Cortex of kidney (tissue), 1 donor: ENCODE measurements at places on chromosomes 11 and 22.

GRCh38 chr22:41263704-41264103 lies 22.3 kb downstream of the RANGAP1 start:
- no peak for DNase-seq

DNA sequence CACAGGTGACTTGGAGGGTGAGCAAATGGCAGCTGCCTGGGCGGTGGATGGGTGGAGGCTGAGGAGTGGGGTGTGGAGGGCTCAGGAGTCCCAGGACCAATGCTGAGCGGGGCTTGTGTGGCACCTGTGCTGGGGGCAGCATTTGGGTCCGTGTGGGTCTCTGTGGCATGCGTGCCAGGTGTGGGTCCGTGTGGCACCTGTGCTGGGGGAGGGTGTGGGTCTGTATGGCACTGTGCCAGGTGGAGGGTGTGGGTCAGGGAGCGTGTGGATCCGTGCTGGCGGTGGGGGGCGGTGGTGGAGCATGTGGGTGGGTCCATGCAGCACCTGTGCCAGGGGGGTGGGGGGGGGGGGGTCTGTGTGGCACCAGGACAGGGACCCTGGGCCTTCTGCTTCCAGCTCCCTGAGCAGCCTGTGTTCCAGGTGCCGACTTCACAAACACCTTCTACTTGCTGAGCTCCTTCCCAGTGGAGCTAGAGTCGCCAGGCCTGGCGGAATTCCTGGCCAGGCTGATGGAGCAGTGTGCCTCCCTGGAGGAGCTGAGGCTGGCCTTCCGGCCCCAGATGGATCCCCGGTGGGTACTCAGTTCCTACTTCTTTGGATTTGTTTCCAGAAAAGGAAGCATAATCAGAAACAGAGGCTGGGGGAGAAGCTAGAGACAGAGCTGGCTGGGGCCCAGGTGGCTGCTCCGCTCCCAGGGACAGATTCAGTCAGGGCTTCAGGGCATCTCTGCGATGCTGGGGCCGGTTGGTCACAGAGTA lies 14.7 kb downstream of the SELENOO start:
- no peak for DNase-seq

DNA sequence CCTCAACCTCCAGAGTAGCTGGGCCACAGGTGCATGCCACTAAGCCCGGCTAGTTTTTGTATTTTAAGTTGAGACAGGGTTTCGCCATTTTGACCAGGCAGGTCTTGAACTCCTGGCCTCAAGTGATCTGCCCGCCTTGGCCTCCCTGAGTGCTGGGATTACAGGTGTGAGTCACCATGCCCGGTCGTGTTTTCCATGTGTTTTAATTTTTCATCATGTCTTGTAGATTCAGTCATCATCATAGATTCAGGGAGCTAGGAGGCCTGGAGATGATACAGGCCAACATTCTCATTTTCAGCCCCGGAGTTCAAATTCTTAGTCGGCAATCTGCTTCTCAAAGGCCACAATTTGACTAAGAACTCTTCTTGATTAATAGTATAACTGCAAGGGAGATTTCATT lies 73.5 kb upstream of the GRAMD1B start:
- DNase-seq, result no peak

DNA sequence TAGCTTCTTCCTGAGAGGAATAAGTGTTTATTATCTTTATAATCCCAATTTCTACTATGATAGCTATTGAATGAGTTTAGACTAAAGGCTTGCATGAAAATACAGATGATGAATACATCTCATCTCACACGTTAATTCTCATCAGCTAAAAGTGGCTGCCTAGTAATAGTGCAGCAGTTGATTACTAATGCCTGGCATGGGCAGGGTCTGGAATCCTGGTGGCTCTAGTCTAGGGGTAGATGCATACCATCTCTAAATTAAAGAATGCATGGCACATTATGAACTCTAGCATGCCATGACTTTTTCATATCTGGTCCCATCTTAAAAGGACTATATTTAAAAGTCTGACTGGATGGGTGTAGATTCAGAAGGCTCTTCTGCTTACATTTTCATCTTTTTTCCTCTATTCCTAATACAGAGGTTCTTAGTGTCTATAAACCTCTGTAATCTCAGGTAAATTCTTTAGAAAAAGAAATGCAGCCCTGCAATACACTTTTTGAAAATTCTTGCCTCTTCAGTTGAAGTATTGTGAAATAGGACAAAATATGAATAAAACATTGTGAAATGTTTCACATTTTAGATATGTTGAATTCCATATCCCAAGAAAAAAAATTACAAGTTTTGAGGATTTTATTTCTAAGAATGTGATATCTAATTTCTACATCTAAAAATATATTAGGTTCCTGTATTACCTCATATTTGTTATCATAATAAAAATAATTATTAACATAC lies 187.6 kb downstream of the C11orf87 start:
- no peak for DNase-seq
